Stomach (tissue), 19 donors: ENCODE measurements at places on chromosomes 5 and 9.

DNA sequence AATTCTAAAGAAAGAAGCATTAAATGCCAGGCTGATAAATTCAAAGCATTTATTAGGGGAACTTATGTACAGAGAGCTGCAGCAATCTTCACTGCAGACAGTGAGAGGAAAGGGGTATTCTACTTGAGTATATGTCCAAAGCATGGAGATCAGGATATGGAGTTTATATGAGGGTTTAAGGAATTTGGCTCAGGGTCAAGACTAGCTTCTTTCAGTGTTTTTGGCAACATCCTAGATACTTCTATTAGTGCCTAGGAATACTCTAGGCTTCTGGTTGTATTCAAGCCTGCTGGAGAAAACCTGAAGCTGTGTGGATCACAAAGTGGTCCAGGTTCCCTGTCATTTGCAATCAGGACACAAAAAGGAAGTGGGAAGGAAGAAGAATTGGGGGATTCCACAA is 194.6 kb downstream of the CETN3 start:
- DNase-seq: no peak

GRCh38 chr5:13508559-13508958 is 435.9 kb downstream of the DNAH5 start:
- DNase-seq: no peak

DNA sequence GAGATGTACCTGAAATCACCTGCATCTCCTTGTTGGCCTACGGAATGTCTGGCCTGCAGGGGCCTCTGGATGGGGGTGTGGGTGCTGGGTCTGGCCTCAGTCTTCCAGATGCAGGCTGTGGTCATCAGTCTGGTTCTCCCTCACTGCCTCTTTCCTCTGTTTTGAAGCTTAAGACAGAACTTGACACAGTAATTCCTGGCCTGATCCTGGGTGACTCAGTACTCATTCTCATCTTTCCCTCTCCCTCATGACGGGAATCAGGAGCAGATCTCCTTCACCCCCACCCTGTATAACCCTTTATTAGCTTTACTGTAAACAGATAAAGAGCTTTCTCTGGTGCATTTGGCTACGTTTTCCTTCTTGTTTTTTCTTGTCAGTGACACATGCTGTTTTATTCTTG is 89.3 kb upstream of the ADAMTS16 start:
- DNase-seq: no peak

GRCh38 chr5:119275146-119275545 is 80.7 kb upstream of the TNFAIP8 start:
- DNase-seq: no peak

DNA sequence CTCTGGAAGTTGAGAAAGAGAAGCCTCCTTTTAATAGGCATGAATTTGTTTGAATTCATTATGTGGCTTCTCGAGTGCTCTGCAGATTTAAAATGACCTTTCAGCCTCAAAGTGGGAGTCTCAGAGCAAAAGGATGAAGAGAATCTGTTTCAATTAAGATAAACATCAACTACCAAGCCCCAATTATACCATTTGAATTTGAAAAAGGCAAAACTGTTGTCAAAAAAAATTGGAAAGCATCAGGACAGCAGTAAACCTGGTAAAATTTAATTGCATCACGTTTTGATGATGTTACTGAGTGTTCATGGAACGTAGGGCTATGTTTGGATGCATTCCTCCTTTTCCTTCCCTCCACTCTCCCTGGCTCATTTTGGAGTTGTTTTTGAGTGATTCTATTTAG is 637.2 kb downstream of the PDE4D start:
- DNase-seq: no peak
